Cortex of kidney (tissue), 1 donor: ENCODE measurements at places on chromosomes 4 and X.

GRCh38 chrX:63657821-63658220 lies 127.2 kb downstream of the ARHGEF9 start:
- no peak for DNase-seq

DNA sequence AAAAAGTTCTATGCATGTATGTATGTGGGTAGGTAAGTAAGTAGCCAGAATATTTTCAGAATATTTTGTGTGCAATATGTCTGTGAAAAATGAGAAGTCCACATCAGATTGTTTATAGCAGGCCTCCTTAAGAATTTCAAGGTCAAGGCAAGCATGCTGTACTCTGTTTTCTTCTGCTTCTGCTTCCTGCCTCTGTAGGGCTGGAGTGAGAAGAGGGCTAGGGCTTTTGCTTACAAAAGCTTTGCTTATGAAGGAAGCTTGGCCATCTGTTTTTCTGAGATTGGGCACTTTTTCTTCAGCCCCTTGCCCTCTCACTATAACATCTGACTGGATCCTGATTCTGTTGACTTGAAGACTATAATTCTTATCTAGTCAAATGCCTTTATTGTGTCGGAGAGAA lies 150.4 kb downstream of the EMCN start:
- no peak for DNase-seq

GRCh38 chrX:129780441-129781105 lies 824 bp downstream of the SASH3 start:
- DNase-seq = no peak

GRCh38 chrX:72306851-72307645 lies 1.3 kb upstream of the CITED1 start:
- peak; percentile 4 for DNase-seq

GRCh38 chrX:36431819-36432218 lies 512.3 kb downstream of the CFAP47 start:
- no peak for DNase-seq

GRCh38 chrX:3522101-3522650 lies 175.7 kb upstream of the MXRA5 start:
- no peak for DNase-seq

- no peak for DNase-seq
Observed at GRCh38 chr4:123127218-123127617, 204.8 kb upstream of the NUDT6 start.

DNA sequence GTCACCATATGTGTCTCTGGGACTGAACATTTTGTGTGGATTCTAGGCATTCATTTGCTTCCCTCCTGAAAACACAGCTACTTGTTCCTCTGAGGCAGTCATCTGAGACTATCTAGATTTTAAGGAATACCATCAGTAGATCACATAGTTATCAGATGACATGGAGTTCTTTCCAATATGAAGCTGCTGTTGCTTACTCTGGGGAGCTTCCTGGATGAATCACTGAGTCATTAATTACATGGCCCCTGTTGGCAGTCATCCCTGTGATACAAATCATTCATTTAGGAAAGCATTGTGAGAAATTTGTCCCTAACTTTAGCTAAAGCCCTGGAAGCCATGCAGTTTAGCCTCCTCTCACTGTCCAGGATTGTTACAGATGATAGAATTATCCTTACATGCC lies 98.2 kb upstream of the ARSJ start:
- DNase-seq = no peak

DNA sequence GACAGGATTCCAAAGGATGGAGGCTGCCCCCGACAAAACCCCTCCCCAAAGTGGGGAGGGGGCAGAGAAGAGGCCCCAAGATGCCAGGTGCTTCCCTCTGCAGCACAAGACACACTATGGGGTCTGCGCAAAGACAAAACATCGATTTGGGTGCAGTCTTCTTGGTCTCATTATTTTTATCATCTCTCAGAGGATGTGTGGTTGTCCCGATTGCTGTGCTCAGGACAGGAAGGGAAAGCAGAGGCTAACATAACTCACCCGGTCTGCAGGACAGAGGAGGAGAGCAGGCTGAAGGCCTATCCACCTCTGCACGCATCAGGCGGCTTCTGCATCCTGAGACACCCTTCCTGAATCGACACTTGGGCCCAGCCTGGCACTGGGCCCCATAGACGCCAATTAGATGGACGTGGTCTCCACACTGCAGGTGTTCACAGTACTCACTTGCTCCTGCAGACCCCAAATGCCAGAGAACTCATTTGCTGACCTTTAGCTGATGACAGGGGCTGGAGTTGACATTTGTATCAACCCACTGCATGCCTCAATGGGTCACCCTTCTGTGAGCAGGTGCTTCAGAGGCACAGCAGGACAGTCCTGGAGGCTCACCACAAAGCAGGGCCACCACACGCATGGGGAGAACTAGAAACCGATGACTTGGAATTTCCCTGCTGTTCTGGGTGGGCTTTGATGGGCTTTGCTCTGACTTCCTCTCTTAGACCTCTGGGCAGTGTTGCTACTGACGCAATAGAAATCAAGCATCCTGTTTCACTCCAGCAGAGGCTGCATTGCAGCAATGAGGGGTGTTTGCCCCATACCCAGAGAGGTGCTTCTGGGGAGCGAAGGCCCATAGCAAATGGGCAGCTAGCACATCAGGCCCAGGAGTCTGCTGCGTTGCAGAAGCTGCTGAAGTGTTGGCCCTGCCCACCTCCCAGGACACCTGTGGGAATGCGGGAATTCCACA lies 96.3 kb upstream of the ENPP6 start:
- no peak for DNase-seq

- DNase-seq = no peak
Observed at GRCh38 chr4:94834501-94834900, 76.7 kb downstream of the BMPR1B start.

- no peak for DNase-seq
Observed at GRCh38 chr4:185280608-185281007, 71.2 kb downstream of the SNX25 start.

GRCh38 chr4:15568821-15569220 lies 86.3 kb downstream of the FBXL5 start:
- DNase-seq = no peak

DNA sequence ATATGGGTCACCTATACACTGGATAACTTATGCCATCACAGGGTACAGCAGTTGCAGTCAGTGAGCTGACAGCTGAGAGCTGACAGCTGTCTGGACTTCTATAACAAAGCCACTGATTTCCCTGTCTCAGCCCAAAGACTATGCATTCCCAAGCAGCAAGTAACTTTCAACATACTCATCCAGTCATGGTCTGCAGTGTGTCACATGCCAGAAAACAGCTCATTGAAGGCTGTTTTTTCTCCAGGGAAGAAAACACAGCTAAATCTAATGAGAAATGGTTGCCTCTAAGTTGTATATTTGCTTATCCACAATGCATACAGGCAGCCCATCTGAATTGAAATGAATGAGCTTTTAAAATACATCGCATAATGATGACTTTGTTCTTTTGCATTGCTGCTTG lies 6.3 kb downstream of the KIAA1210 start:
- no peak for DNase-seq

GRCh38 chr4:180363815-180364214 lies 1879.4 kb upstream of the TENM3 start:
- no peak for DNase-seq

DNA sequence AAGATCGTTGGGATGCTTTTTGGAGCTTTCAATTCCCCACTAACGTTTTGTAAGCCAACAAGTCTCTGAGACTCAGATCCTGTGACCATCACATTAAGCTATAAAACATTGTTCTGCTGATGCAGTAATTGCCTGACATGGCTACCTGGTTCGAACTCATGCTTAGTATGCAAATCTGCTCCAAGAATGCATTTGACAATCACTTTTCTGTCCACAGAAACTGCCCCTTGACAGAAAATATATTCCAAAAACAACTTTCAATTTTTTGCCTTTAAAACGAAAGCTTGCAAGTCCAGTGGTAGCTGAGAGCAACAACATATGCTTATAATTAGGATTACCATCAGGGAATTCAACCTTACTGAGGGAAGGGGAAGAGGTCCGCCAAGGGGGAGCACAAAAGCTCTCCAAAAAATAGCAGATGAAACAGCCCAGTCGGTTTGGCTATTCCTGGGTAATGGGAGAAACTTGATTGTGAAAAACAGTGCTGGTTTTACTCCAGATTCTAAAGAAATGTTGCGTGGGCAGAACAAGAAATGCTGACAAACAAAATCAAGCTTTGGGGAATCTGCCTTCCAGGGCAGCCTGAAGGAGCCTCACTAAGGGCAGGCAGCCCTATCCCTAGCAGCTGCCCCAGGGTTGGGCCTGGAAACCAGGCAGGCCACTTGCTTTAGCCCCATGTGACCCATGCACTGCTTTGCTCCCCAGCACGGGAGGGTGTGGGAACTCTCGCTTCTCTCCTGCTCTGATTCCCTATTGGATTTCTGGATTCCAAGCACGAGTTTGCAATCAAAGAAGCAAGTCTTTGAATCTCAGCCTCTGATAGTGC lies 160.7 kb upstream of the LDB2 start:
- no peak for DNase-seq

GRCh38 chr4:25144870-25145481 lies 15.3 kb downstream of the SEPSECS start:
- DNase-seq = no peak

- DNase-seq = no peak
Observed at GRCh38 chrX:143781103-143781502, 60.6 kb upstream of the SPANXN2 start.
